ENCODE measurements at places on chromosomes 6 and 20. TPM values are rescaled to one million over a fixed set of nuclear protein-coding genes. Genes with fewer than 3 reads are reported as not detected.

Gene OR2H2
- not detected for total RNA-seq

Gene BACH2
- 0.44 TPM for total RNA-seq

Gene RHAG
- not detected for total RNA-seq

Gene IMPG1
- total RNA-seq, result not detected

Gene GRM1
- not detected for total RNA-seq

Gene RNF182
- not detected for total RNA-seq

Gene IL20RA
- 12.6 TPM for total RNA-seq

Gene OR2H1
- not detected for total RNA-seq

Gene RIPPLY2
- total RNA-seq, result not detected

Gene ZSCAN23
- total RNA-seq, result 1.1 TPM

Gene HLA-DRA
- total RNA-seq, result 26.0 TPM

Gene ANKEF1
- total RNA-seq, result 4.4 TPM

Gene FRK
- 12.1 TPM for total RNA-seq

Gene CTAGE9
- not detected for total RNA-seq

Gene GPX5
- total RNA-seq, result not detected

Gene DBNDD2
- 39.3 TPM for total RNA-seq

Gene IYD
- total RNA-seq, result not detected

Gene SLC35D3
- not detected for total RNA-seq

Gene BTNL2
- total RNA-seq, result not detected

Gene WFDC12
- total RNA-seq, result 2.6 TPM

Gene PHACTR3
- 0.13 TPM for total RNA-seq

Gene TRIM15
- total RNA-seq, result not detected

Gene TNFRSF21
- total RNA-seq, result 78.9 TPM

Gene PTPRA
- total RNA-seq, result 31.8 TPM

Gene FAM83C
- 37.9 TPM for total RNA-seq

Gene SLC35B3
- 12.4 TPM for total RNA-seq

Gene FAM209B
- not detected for total RNA-seq

Gene VPS16
- total RNA-seq, result 27.1 TPM

Gene RSPH9
- total RNA-seq, result not detected

Gene SPACA1
- not detected for total RNA-seq

Gene EYA4
- total RNA-seq, result 1.1 TPM

Gene EEF1E1
- 60.0 TPM for total RNA-seq

Gene PTPRK
- total RNA-seq, result 26.1 TPM

Gene BRPF3
- 6.3 TPM for total RNA-seq

Gene TSBP1
- total RNA-seq, result not detected

Gene WFDC2
- total RNA-seq, result 0.99 TPM

Gene SPATA25
- total RNA-seq, result 1.3 TPM

Gene SMIM13
- 6.9 TPM for total RNA-seq

Gene LST1
- total RNA-seq, result 0.49 TPM

Gene FOXF2
- 0.34 TPM for total RNA-seq

Gene CAPN11
- total RNA-seq, result not detected

Gene THBS2
- total RNA-seq, result 4.3 TPM
